ENCODE measurements at places on chromosomes 2 and 18.

GRCh38 chr18:8326763-8327394 is 282.4 kb upstream of the RAB12 start:
- no peak for DNase-seq

- no peak for DNase-seq
Observed at GRCh38 chr2:32061973-32062861, 1.1 kb upstream of the SPAST start.

GRCh38 chr2:216206041-216206703 is 97.0 kb downstream of the XRCC5 start:
- no peak for DNase-seq

GRCh38 chr2:41610501-41611190 is 437.2 kb upstream of the PKDCC start:
- no peak for DNase-seq

GRCh38 chr2:232731470-232731869 is 34.3 kb downstream of the GIGYF2 start:
- DNase-seq, result no peak

DNA sequence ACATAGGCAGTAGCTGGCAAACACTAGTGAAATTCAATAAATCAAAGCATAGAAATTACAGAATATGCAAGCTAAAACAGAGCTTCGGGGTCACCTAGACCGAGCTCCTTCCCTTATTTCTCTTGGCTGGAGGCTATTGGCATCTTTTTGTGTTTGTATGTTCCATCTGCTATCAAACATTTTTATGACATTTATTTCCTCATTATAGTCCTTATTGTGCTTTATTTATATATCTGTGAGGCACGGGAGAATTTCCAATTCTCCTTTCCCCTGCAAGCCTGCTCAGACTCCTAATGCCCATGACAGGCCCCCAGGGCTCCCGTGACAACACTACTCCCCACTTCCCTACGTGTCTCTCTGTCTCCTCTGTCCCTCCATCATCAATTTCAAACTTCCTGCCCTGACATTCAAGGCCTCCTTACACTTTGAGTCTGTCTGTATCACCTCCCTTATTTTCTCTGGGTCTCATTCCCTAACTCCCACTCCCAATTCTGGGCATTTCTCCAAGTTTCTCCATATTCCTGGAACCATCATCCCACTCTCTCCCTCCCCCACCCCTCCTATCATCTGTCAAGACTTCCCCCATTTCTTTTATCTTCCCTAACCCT is 316.9 kb downstream of the OSR1 start:
- no peak for DNase-seq

DNA sequence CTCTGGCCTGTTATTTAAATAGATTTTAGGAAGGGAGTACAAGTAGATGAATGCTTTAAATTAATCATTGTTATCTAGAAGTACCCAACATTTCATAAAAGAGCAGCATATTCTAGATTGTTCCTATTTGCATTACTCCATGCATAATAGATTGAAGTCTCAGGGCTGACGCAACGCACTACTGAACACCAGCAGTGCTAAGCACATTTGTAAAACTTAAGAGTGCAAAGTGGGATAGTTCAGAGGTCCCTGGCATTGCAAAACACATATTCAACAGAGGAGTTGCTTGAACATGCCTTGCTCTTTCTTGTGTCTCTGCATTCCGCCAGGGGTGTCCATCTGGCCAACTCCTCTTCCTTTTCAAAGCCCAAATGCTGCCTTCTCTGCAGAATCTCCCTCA is 22.3 kb downstream of the CDKL4 start:
- DNase-seq, result no peak

DNA sequence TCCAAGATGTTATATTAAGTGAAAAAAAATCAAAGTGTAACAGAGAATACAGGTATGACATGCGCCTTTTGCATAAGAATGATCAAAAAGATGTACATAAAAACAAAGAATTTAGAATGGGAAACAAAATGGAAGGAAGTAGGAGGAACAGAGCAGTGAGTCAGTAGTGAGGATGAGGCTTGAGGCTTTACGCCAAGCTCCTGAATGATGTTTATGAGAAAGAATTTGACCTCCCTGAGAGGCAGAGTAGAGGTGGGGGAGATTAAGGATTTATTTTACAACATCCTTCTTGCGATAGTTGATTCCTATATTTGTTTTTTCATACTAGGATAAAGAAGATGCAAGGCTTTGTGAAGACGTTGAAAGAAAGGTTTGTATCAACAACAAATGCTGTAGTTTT is 81.4 kb downstream of the DCDC2C start:
- DNase-seq, result no peak

DNA sequence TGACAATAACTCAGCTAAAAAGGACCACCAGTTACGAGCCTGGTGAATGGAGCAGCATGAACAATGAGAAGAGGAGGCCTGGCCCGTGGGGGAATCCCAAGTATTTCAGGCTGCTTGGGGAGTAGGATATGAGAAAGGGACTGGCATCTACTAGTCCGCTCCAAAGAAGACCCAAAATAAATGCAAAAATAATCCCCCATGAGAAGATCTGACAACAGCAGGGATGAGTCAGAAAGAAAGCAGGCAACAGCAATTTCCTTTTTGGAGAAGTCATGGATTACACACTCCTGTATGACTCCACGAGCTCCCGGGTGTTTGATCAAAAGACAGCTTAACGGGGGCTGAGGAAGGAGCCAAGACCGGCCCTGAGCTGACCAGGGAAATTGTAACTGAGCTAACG is 111.4 kb downstream of the SOX11 start:
- no peak for DNase-seq

DNA sequence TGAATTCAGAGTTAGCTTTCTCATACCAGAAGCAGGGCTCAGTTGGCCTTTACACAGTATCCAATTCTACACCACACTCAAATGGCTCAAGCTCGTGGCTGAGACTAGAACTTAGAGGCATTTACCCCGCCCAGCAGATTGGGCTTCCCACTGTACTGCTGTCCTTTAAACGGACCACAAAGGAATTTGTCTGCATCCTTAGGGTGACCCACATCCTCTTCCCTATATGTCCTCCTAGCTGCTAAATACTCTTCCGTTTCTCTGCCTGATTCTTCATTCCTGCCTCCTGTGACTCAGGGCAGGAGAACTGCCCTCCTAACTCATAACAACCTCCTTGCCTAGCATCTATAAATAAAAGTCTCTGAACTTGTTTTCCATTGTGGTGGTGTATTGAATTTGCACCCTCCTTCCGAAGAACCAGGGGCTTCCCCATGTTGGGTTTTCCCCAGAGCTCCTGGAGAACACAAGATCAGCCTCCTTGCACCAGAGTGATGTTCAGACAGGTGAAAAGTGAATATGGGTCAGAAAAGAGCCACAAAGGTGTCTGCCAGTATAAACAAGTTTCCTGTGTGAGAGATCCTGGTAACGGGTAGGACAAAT is 32.0 kb upstream of the MC4R start:
- no peak for DNase-seq

- no peak for DNase-seq
Observed at GRCh38 chr2:64574871-64575270, 50.7 kb downstream of the AFTPH start.

DNA sequence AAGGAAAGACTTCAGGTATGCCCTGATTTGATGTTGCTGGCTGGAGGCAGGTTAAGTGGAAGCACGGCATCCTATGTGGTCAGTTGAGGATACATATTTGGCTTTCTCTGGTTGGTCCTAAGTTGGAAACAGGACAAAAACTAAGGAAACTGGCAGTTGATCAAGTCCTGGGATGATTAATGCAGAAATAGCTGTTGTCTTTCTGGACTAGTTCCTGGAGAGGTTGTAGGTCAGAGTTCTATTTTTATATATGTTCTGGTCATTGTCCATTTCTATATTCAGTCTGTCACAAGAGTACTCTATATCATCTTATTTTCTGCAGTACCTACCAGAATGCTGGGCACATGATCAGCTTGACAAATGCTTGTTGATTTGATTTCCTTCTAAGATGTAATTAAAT is 4.0 kb upstream of the SLC35F5 start:
- DNase-seq, result no peak

DNA sequence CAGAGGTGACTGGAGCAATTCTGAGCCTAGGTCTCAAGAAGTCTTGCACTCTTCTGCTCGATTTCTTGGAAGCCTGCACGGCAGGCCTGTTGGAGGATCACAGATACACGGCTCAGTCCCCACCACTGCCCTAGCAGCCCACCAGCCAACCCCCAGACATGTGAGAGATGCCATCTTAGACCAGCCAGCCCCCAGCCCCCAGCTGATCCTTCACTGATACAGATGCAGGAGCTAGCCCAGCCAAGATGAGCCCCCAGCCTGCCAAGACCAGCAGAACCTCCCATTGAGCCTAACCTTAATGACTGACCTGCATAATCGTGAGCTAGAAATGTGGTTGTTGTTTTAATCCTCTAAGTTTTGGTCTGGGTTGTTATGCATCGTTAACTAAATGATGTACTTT is 47.5 kb downstream of the INHBB start:
- no peak for DNase-seq

DNA sequence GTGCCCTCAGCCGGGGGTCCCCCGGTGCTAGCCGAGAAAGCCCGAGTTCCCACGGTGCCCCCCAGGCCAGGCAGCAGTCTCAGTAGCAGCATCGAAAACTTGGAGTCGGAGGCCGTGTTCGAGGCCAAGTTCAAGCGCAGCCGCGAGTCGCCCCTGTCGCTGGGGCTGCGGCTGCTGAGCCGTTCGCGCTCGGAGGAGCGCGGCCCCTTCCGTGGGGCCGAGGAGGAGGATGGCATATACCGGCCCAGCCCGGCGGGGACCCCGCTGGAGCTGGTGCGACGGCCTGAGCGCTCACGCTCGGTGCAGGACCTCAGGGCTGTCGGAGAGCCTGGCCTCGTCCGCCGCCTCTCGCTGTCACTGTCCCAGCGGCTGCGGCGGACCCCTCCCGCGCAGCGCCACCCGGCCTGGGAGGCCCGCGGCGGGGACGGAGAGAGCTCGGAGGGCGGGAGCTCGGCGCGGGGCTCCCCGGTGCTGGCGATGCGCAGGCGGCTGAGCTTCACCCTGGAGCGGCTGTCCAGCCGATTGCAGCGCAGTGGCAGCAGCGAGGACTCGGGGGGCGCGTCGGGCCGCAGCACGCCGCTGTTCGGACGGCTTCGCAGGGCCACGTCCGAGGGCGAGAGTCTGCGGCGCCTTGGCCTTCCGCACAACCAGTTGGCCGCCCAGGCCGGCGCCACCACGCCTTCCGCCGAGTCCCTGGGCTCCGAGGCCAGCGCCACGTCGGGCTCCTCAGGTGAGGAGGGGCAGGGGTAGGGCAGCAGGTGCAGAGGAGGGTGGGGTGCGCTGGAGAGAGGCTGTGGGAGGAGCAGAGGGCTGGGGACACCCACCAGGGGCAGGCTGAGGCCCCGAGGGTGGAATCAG is 14.1 kb upstream of the GMPPA start:
- DNase-seq, result no peak

GRCh38 chr2:190149908-190150307 is 87.4 kb upstream of the MSTN start:
- DNase-seq, result no peak

DNA sequence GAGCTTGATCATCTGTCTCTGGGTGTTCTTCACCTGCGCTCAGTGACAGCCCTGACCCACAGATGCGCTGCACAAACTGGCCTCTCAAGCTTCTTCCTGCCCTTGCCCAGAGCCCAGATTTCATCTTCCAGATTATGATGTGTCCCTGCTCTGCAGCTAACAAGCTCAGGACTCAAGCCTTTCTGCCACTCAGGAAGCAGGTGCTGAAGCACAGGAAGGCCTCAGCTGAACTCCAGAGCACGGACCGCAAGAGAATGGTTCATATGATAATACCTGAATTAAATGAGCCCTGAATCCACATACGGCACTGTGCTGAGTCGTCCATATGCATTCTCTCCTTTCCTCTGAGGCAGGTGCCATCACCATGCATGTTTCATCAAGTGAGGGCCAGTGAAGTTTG is 3.8 kb downstream of the CD207 start:
- no peak for DNase-seq

- DNase-seq, result no peak
Observed at GRCh38 chr18:73408469-73408868, 540.7 kb upstream of the NETO1 start.

GRCh38 chr2:167478196-167478595 is 589.9 kb downstream of the XIRP2 start:
- DNase-seq, result no peak

- no peak for DNase-seq
Observed at GRCh38 chr2:10089565-10090190, 9.5 kb upstream of the CYS1 start.

- DNase-seq, result peak; percentile 74
Observed at GRCh38 chr2:240434728-240435456, 571 bp upstream of the GPC1 start.

DNA sequence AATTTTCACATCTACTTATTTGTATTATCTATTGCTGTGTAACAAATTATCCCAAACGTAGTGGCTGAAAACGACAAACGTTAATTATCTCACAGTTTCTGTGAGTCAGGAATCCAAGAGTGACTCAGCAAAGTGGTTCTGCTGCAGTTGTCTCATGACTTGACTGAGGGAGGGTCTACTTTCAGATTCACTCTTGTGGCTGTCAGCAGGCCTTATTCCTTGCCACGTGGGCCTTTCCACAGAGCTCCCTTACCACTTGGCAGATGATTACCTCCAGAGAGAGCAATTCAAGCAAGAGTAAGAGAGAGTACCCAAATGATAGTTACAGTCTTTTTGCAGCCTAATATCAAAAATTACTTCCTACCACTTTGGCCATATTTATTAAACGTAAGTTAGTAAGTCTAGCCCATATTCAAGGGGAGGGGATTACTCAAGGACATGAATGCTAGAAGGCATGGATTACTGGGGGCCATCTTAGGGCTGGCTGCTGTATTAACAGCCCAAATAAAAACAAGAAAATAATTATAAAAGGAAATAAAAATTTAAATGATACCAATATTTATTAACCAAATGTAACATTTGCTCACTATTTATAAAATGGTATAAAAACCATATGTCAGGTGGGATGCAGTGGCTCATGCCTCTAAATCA is 48.7 kb upstream of the NBEAL1 start:
- no peak for DNase-seq

DNA sequence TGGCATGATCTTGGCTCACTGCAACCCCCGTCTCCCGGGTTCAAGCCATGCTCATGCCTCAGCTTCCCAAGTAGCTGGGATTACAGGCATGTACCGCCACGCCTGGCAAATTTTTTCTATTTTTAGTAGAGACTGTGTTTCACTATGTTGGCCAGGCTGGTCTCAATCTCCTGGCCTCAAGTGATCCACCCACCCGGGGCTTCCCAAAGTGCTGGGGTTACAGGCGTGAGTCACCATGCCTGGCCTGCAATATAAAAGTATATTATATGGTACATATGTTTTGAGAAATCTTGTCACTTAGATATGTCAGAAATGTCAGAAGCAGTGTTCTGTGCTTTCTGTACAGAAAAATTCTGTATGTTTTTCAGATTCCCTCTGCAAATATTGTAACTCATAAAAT is 19.2 kb upstream of the XPO1 start:
- DNase-seq, result no peak

GRCh38 chr2:49296107-49296867 is 142.0 kb upstream of the FSHR start:
- no peak for DNase-seq

DNA sequence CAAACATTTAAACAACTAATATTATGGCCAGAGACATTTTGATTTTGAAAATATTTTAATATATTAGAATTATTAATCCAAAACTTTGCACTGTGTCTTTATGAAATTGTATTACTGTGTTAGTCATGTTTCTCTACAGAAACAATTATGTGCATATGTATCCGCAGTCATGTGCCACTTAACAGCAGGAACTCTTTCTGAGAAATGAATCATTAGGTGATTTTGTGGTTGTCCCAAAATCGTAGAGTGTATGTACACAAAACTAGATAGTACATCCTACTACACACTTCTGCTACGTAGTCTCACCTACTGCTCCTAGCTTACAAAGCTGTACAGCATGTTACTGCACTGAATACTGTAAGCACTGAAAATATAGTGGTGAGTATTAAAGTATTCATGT is 479.2 kb upstream of the DSEL start:
- DNase-seq, result no peak

Data from stimulated activated CD8-positive, alpha-beta memory T cell treated with anti-CD3 and anti-CD28 coated beads, Interleukin-2, amount 100 ng/mL, for 1 hour (primary cell).